ENCODE measurements at places on chromosomes 16 and 17.

DNA sequence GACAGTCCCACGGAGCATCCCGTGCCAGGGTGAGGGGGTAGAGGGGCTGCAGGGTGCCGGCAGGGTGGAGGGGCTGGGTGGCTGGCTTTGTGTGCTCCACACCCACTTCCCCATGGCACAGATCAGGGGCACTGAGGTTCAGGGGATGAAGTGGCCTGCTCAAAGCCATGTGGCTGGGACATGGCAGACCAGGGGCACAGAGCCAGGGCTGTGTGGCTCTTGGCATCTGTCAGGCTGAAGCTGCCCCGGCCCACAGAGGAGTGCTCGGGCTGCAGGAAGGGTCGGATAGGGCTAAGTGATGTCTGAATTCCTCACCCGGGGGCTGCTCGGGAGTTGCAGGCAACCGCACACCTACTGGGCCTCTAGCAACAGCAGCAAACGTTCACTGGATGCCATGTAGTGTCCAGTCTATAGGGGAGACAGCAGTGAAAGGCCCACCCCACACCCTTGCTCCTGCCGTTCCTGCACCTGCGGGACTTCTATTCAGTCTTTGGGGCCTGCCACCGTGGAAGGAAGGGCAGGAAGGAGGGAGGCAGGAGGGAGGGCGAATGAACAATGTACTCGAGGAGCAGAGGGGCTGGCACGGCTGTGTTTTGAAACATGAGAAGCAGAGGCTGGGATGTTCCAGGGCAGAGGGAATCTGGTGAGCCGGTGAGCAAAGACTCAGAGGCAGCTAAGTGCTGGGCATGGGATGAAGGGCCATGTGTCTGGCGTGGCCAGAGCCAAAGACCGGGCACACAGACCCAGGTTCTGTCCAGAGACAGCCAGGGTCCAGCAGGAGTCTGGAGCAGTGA, 15.1 kb downstream of the SLC5A10 start:
- H3K27ac ChIP-seq = peak overlapping the region; percentile 39
- H3K4me3 ChIP-seq = peak overlapping the region; percentile 41
- H3K4me1 ChIP-seq = peaks cover 13% of the 10 kb centered on the region
- no peaks in the 10 kb centered on the region for H3K36me3 ChIP-seq
- DNase-seq = no peak

- peaks cover 53% of the 10 kb centered on the region for H3K4me1 ChIP-seq
- no peaks in the 10 kb centered on the region for H3K27me3 ChIP-seq
- H3K4me3 ChIP-seq = no peak overlapping the region
- no peak for DNase-seq
Measured at GRCh38 chr17:55434721-55435120, 13.1 kb upstream of the MMD start.

DNA sequence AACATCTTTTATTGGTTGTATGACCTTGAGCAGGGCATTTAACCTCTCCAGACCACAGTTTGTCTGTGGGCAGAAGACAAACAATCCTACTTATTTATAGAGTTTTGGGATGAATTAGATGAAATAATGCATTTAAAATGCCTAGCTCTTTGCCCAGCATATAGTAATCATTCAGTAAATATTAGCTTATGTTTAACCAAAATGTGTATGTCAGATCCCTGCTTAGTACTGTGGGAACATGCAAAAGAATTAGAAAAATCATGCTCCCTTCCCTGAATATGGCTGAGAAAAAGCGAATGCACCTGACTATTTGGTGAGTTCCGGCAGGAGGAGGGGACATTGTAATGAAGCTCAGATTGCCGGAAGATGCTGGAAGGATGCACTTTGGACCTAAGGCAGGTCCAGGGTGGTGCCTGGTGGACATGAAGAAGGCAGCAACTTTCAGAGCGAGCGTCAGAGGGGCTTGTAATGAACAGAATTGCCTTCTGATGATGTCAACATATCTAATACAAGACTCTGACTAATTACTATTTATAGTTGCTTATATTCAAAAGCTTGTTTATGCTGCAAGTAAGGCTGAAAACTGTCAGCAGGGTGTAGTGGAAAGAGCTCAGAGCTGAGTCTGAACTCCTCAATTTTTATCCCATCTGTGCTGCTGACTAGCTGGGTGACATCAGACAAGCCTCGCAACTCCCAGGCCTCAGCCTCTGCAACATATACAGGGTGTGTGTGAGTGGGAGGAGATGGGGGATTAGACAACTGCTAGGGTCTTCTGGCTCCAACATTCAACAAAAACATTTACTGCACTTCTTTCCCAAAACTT, 221.2 kb downstream of the PRKCA start:
- peaks cover 4% of the 10 kb centered on the region for H3K4me1 ChIP-seq
- no peak overlapping the region for H3K27ac ChIP-seq
- peaks cover 3% of the 10 kb centered on the region for H3K27me3 ChIP-seq
- no peak overlapping the region for H3K4me3 ChIP-seq

GRCh38 chr16:57708168-57708567, 13.6 kb downstream of the DRC7 start:
- H3K36me3 ChIP-seq = no peaks in the 10 kb centered on the region
- H3K4me3 ChIP-seq = no peak overlapping the region
- H3K27me3 ChIP-seq = no peaks in the 10 kb centered on the region
- peaks cover 10% of the 10 kb centered on the region for H3K4me1 ChIP-seq
- no peak for DNase-seq
- no peak overlapping the region for H3K27ac ChIP-seq

DNA sequence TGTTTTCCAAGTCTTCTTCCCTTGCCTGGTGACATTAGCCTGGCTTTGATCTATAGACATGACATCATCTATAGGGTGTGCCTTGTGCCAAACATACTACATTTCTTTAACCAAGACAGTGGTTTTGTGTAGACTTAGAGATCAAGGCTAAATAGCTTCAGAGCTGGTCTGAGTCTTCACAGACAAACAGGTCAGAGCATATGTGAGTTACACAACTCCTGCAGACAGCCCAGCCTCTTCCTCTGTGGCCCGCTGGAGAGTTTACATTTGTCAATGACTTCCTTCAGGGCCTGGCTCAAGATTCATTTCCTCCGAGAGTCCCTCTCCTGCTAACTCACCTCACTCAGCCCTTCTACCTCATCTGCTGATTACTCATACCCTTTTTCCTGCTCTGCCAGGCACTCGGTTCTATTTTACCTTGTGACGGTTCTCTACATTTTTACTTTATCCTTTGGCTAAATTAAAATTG, 73.1 kb upstream of the TANC2 start:
- H3K27ac ChIP-seq = peak overlapping the region; percentile 96
- DNase-seq = no peak
- H3K36me3 ChIP-seq = no peaks in the 10 kb centered on the region
- peak overlapping the region; percentile 34 for H3K4me3 ChIP-seq
- H3K27me3 ChIP-seq = no peaks in the 10 kb centered on the region
- H3K4me1 ChIP-seq = peaks cover 22% of the 10 kb centered on the region

GRCh38 chr17:32773856-32774694, 102.8 kb downstream of the MYO1D start:
- H3K27me3 ChIP-seq = no peaks in the 10 kb centered on the region
- no peak overlapping the region for H3K27ac ChIP-seq
- H3K4me1 ChIP-seq = peaks cover 4% of the 10 kb centered on the region
- no peak for DNase-seq

DNA sequence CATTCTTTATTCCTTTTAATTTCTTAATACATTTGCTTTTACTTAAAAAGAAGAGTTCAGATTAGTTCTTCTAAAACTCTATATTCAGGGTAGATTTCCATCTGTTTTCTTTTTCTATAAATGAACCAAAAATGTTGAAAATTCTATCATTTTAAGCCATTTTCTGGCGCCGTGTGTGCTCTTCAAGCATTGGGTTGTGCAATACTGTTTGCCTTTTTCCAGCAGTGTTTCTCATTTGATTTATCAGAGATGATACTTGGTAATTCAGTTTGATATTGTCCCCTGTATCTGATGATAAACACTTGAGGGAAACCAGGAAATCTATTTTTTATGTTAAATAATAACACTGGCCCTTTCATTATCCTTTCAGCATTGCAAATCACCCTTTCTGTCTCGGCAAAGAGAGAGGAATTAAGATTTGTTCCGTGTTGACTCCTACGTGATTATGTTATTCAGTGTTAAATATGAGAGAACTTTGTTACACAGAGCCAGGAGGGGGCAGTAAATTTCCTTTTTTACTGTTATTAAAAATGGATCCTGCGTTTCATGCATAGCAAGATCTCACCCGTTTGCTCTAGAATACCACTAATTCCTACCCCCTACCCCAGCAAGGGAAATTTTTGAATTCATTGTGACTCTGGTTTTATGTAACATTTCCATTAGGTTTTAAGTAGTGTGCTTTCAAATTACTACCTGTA, 606.9 kb upstream of the RBFOX1 start:
- peaks cover 3% of the 10 kb centered on the region for H3K27me3 ChIP-seq
- no peaks in the 10 kb centered on the region for H3K36me3 ChIP-seq
- no peak for DNase-seq
- H3K4me1 ChIP-seq = no peaks in the 10 kb centered on the region
- H3K4me3 ChIP-seq = no peak overlapping the region

DNA sequence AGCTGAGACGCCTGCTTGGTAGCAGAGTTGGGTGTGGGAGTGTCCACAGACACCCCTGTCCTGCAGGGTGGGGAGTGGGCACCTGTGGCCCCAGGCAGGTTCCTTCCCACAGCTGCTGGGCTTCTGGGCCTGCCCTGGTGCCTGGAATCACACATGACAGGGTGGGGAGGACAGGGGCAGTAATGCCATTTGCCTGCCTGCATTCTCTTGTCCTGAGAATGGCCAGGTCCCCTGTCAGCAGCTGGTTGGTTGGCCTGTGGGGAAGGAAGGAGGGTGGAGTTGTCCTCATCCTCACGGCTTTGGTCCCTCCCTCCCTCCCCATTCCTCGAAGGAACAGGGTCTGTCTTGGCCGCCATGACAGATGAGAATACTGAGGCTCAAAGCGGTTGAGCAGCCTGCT, 5.2 kb downstream of the PRSS53 start:
- peaks cover 5% of the 10 kb centered on the region for H3K4me1 ChIP-seq
- no peak for DNase-seq
- no peak overlapping the region for H3K4me3 ChIP-seq
- no peak overlapping the region for H3K27ac ChIP-seq
- H3K27me3 ChIP-seq = no peaks in the 10 kb centered on the region

- H3K27me3 ChIP-seq = no peaks in the 10 kb centered on the region
- no peaks in the 10 kb centered on the region for H3K4me1 ChIP-seq
- no peak for DNase-seq
- H3K36me3 ChIP-seq = no peaks in the 10 kb centered on the region
Measured at GRCh38 chr17:30947796-30948195, 23.0 kb upstream of the RNF135 start.

DNA sequence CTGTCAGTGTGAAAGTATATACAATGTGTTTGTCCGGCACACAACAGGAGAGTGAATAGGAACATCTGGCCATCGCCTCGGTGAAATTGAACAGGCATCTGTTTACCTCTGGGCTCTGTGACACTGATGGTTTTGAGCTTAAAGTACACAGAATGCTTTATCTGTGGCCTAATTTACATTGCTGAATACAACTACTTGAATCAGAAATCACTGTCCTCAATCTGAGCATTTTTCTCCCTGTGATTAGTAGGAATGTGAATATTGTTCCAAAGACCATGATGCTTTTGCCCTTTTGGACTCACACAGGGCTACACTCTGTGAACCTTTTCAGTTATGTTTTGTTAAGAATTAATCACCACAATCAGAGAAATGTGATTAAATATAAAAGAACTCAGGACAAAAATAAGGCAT, 323.0 kb upstream of the TBX2 start:
- H3K27me3 ChIP-seq = no peaks in the 10 kb centered on the region
- no peak for DNase-seq
- H3K4me3 ChIP-seq = no peak overlapping the region
- peaks cover 8% of the 10 kb centered on the region for H3K4me1 ChIP-seq
- no peak overlapping the region for H3K27ac ChIP-seq

GRCh38 chr16:54285414-54286089, 1.0 kb downstream of the IRX3 start:
- peak; percentile 71 for DNase-seq
- peak overlapping the region; percentile 89 for H3K27ac ChIP-seq
- H3K27me3 ChIP-seq = peaks cover 75% of the 10 kb centered on the region
- H3K36me3 ChIP-seq = peaks cover 17% of the 10 kb centered on the region

GRCh38 chr16:8741636-8742035, 55.8 kb downstream of the TMEM186 start:
- H3K4me3 ChIP-seq = no peak overlapping the region
- no peaks in the 10 kb centered on the region for H3K27me3 ChIP-seq
- peak overlapping the region; percentile 16 for H3K27ac ChIP-seq
- H3K4me1 ChIP-seq = no peaks in the 10 kb centered on the region
- no peaks in the 10 kb centered on the region for H3K36me3 ChIP-seq
- DNase-seq = no peak

DNA sequence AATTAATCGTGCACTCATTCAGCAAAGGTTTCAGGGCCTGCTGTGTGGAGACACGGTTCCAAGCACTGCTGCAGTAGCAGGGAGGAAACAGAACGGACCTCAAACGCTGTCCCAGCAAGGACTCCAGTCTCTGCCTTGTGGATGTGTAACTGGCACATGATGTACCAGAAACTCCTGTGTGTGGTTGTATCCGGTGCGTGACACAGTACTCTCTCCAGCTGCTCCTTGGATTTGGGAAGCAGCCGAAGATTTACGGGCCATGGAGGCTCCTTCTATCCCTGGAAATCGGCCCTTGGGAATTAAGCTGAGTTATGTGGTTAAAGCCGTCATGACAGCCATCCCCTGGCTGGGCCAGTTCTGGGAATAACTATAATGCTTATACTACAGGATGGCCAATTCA, 8.5 kb upstream of the ANKRD11 start:
- H3K27me3 ChIP-seq = no peaks in the 10 kb centered on the region
- no peak overlapping the region for H3K27ac ChIP-seq
- no peaks in the 10 kb centered on the region for H3K36me3 ChIP-seq

DNA sequence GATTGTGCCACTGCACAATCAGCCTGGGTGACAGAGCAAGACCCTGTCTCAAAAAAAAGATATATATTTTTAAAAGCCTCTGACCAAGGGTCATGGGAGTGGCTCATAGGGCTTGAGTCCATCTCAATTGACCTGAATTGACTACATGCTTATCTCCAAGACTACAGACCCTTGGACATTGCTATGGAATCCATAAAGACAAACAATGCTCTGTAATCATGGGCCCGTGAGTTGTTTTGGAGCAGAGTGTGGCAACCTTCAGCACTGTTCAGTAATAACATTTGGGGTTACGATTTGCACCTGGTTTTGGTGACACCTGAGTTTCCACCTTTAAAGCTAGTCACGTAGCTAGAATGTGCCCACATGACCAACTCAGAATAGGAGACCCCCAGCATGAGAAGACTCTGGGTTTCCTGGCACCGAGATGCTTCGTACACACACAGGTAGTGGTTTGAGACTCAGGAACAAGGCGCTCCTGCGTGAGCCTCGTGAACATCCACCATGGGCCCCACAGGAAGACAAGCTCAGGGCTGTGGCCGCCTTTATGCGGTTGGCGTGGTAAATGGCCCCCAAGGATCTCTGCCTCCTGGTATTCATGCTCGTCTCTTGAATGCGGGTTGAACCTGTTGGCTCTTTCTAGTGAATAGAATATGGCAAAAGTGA, 66.6 kb upstream of the RPH3AL start:
- peak overlapping the region; percentile 23 for H3K27ac ChIP-seq
- H3K4me3 ChIP-seq = no peak overlapping the region
- H3K36me3 ChIP-seq = no peaks in the 10 kb centered on the region
- peaks cover 8% of the 10 kb centered on the region for H3K27me3 ChIP-seq
- peaks cover 4% of the 10 kb centered on the region for H3K4me1 ChIP-seq

GRCh38 chr16:89117227-89117974, 23.7 kb downstream of the ACSF3 start:
- H3K27me3 ChIP-seq = no peaks in the 10 kb centered on the region
- peaks cover 9% of the 10 kb centered on the region for H3K36me3 ChIP-seq
- no peak for DNase-seq
- no peaks in the 10 kb centered on the region for H3K4me1 ChIP-seq
- H3K27ac ChIP-seq = no peak overlapping the region
